Activated naive CD4-positive, alpha-beta T cell treated with anti-CD3 and anti-CD28 coated beads, Interleukin-2, amount 10 ng/mL, durations not matched to agents 7 days and 5 days (primary cell): ENCODE measurements at places on chromosomes 12 and 14.

GRCh38 chr12:29582146-29582545 is 84.7 kb upstream of the OVCH1 start:
- no peak for DNase-seq

DNA sequence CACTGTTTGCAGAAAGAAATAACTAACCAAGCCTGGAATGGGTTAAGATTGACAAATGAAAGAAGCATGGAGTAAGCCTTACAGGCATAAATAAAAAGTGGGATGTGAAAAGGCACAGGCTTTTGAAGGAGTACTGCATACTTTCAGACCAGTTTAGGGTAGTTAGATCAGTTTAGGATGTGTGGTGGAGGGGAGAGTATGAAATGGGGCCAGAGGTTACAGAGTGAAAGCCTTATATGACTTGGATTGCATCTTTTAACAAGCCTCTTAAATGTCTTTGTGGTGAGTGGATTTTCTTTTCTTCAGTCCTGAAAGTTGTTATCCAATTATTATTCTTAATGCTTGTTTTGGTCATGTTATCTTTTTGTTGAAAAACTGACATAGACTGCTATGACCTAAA is 52.2 kb upstream of the TRHDE start:
- no peak for DNase-seq

DNA sequence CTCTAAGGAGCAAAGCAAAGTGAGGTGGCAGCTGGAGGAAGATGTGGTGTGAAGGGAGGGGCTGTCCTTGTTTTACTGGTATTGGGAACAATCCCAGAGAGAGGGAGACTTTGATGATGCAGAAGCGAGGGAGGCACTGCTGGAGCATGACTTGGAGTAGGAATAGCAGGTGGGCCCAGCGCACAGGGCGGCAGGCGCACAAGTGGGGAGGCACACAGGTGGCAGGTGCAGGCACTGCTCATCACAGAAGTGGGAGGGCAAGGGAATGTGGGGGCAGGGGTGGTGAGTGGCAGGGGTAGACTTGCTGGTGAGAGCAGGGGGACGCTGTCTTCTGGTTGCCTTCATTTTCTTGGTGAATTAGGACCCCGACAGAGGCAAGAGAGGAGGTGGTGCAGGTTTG is 11.5 kb upstream of the IFI27 start:
- DNase-seq = no peak

- DNase-seq = no peak
Observed at GRCh38 chr12:112375105-112375504, 7.1 kb downstream of the HECTD4 start.

DNA sequence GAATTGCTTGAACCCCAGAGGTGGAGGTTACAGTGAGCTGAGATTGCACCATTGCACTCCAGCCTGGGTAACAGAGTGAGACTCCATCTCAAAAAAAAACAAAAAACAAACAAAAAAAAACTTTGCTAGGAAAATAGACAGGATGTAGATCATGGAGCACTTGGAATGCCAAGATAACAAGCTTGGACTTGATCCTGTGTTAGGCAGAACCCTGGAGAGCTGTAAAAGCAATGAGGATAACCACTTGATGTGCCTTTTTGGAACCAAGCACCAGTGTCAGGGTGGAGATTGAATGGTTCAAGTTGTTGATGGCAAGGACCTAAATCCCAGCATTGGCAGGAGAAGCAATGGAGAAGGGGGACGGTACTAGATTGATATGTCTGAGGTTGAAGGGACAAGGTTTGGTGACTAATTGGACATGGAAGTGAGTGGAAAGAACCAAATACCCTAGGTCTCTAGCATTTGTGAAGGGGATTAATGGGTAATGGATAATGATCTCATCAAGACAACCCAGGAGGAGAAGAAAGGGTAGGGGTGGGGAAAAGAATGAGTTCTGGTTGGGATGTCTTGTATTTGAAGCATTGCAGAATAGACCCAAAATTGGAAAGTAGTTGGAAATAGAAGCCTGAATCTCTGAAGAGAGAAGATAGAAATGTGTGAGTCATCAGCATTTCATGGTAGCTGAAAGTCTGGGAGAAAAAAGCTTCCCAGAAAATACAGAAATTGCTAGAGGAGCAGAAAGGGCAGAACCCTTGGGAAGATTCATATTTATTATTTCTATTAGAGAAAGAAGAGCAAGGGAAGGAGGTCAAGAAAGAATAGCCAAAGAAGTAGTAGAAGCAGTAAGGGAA is 176.7 kb downstream of the NUAK1 start:
- DNase-seq = no peak

- no peak for DNase-seq
Observed at GRCh38 chr12:1503281-1503711, 91.1 kb downstream of the FBXL14 start.

DNA sequence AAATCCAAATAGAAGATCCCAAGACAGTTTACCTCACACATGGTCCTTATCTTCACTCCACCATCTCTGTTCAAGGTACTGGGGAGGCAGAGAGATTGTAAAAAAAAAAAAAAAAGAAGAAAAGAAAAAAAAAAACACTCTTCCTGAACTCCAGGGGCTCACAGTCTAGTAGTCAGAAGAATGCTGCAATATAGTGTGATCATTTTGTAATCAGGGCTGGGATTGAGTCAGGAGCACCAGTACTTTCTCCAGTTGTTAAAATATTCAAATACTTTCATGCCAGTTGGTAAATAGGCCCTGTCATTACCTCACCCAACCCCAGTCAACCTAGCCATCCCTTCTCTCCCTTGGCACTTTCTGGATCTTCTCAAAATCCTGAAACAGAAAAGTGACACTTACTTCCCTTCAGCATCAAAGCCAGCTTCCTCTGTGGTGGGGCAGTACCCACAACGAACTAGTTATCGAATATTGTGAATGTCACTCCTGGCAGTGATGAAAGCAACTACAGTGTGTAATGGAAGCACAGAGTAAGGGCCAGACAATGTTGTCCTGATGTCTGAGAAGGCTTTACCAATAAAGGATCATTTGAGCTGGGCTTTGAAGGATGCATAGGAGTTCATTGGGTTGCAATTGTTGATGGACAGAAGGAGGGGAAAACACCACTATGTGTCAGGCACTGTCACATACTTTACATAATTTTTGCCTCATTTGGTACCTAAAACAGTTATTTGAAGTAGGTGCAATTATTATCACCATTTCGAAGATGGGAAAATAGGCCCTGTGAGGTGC is 44.3 kb upstream of the HSPB8 start:
- DNase-seq = no peak

DNA sequence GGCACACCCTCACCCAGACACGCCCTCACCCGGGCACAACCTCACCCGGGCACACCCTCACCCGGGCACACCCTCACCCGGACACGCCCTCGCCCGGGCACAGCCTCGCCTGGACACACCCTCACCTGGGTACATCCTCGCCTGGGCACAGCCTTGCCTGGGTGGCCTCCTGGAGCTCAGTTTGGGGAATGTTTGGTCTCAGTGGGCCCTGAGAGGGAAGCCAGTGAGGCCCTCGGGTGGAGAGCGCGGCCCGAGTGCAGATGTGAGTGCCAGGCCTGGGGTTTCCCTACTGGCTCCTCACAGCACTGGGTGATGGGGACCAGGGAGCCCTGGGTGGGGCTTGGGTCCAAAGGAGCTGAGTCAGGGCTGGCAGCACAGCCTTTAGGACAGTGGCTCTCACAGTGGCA is 23.8 kb downstream of the GALNT9 start:
- no peak for DNase-seq

DNA sequence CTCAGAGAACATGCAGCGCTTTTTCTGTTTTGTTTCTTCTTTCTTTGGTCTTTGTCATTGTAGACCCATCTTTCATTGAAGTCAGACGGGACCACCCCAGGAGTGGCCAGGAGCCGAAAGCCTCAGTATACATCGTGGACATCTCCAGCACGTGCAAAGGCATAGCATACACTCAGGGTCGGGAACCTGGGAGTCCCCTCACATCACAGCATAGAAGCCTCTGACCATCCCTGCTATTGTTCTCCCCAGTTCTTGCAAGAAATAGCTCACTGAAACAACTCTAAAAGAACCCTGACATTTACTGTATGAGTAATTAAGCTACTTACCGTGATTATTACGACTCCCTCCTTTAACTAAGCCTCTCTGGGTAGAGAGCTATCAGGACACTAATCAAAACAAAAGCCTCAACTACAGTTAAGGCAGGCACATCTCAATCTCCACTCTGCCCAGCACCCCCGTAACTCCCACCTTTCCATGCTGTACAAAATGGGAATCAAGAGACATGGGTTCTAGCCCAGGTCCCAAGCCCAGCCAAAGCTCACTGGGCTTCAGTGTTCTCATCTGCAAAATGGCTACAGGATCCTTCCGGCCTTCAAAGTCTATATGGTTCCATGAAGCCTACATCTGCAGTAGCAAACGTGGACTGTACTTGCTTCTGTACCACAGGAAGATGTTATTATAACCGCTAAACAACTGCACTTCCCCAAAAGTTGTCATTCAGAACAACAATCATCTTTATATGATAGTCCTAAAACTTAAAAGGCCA is 6.7 kb downstream of the CCDC88C start:
- DNase-seq = peak; percentile 29

DNA sequence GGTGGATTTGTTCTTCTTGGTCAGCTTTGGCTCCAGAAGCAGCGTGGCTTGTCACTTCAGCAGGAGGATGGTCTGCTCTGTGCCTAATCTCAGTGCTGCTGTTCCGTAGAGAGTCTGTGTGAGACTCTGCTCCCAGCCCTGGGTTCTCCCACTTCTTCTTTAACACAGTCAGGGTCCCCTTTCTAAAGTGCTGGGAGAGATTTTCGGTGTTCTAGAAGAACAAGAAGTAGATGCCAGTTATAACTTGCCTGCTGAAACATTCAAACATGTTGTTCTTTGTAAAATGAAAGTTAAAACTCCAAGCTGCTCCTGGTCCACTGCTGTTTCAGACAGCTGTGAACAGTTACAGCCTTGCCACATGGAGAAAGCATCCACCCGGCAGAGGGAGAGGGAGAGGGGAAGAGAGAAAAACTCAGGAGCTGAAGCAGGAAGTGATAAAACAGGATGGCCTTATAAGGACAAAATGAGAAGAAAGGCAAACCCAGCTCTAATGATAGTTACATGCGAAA is 55.2 kb upstream of the CERS5 start:
- DNase-seq = peak; percentile 47

- no peak for DNase-seq
Observed at GRCh38 chr14:51680031-51680430, 28.3 kb downstream of the FRMD6 start.

DNA sequence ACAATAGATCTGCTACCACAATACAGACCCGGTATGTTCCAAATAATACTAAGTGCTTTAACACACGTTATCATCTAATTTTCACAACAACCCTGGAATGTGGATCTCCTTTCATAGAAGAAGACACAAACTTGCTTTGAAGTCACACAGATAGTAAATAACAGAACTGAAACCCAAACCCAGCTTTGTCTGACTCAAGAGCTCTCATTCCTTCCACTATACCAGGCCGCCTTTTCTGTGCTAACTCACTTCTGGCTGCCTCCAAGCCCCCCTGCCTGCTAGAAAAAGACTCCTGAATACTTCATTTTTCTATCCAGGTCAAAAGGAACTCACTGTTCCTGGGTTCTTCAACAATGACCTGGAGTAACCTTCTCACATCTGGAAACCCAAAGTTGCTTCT is 37.8 kb downstream of the PRPF40B start:
- no peak for DNase-seq

- DNase-seq = no peak
Observed at GRCh38 chr12:104785886-104786285, 172.2 kb downstream of the SLC41A2 start.

DNA sequence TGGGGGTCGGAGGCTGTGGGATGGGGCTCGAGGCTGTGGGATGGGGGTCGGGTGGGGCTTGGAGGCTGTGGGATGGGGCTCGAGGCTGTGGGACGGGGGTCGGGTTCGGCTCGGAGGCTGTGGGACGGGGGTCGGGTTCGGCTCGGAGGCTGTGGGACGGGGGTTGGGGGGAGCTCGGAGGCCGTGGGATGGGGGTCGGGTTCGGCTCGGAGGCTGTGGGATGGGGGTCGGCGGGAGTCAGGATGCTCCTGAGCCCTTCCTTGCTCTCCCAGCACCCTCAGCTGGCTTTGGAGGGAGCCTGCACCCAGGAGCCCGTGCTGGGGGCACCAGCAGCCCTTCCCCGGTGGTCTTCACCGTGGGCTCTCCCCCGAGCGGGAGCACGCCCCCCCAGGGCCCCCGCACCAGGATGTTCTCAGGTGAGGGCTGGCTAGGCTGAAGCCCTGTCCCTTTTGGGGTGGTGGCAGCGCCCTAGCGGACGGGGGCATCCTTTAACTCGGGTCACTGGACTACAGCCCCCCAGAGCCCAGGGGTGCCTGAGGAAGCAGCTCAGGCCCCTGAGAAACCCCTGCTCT is 11.9 kb upstream of the PUS1 start:
- DNase-seq = peak; percentile 38

- no peak for DNase-seq
Observed at GRCh38 chr12:10016881-10017280, 6.5 kb downstream of the CLEC12B start.

- DNase-seq = no peak
Observed at GRCh38 chr12:25241167-25242020, 9.3 kb downstream of the KRAS start.

GRCh38 chr12:1369460-1369859 is 224.9 kb downstream of the FBXL14 start:
- no peak for DNase-seq

GRCh38 chr12:93089805-93090569 is 160.9 kb upstream of the EEA1 start:
- DNase-seq = peak; percentile 38

- no peak for DNase-seq
Observed at GRCh38 chr12:13152281-13152680, 44.2 kb upstream of the EMP1 start.

GRCh38 chr12:5736016-5736415 is 209.0 kb downstream of the ANO2 start:
- no peak for DNase-seq

GRCh38 chr14:54472315-54472714 is 16.5 kb downstream of the GMFB start:
- no peak for DNase-seq

GRCh38 chr14:54785778-54786770 is 116.6 kb downstream of the GCH1 start:
- no peak for DNase-seq

- peak; percentile 42 for DNase-seq
Observed at GRCh38 chr14:76810953-76811400, 1.7 kb downstream of the ANGEL1 start.

DNA sequence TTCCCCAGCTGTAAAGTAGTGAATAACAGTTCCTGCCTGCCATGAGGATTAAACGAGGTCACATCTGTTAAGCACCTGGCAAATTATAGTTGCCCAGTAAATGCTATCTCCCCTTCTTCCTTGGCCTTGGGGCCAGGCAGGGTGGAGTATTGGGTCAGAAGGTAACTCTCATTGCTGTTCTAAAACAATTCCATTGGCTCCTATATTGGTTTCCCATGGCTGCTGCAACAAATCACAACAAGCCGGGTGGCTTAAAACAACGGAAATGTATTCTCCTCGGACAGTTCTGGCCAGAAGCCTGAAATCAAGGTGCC is 31.9 kb downstream of the MMAB start:
- no peak for DNase-seq

GRCh38 chr14:55327179-55327578 is 56.0 kb downstream of the FBXO34 start:
- DNase-seq = no peak
